ENCODE measurements at places on chromosomes 16 and 17.

DNA sequence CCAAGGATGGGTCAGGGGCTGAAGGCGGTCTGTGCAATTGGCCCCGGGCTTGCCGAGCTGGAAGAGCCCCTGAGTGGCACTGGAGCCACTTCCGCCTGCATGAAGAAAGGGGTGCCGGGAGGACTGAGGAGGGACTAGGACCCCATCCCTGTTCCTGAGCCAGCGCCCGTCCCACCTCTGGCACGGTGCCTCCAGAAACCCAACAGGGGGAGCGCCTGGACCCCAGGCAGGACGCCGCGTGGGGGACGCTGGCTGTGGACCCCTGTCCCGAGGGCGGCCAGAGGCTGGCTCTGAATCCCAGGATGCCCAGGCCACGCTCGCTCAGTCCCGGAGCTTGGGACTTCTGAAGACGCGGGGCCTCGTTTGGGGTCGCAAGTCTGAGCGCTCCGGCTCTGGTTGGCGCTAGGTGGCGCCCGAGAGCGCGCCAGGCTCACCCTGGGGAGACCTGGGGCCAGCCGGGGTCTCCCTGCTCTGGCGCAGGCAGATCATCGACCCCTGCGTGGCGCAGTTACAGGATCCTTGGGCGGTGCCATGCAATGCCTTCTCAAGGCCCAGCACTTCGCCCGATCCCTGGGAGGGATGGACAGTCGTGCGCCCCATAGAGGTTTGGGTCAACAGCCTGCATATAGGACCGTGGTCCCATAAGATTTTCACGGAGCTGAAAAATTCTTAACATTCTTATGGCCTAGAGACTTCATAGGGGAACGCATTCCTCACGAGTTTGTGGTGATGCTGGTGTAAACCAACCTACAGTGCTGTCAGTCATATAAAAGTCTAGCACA is 58.5 kb upstream of the CREBBP start:
- peak; percentile 44 for DNase-seq

GRCh38 chr17:8997994-8998628 is 23.2 kb upstream of the NTN1 start:
- DNase-seq = peak; percentile 75

DNA sequence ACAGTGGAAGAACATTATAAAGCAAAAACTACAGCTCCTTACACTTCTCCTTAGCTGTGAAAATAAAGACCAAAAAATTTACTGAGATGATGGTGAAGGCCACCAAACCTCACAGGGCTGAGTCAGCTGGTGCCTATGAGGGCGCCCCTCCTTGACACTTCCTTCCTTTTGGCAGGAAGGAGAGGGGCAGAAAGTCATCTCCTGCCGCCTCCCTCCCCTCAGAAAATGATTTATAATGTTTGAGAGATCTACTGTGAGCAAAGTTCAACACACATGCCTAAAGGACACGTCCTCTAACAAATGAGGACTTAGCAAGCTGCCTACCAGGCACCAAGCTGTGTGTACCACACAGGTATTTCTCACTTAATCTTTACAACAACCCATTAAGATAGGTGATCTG is 245.7 kb downstream of the PRKCA start:
- peak; percentile 31 for DNase-seq

- DNase-seq = no peak
Measured at GRCh38 chr17:45288825-45289224, 26.9 kb upstream of the SPATA32 start.

- DNase-seq = no peak
Measured at GRCh38 chr16:1258225-1258600, 2.3 kb downstream of the TPSD1 start.

GRCh38 chr17:29567554-29568330 is 759 bp upstream of the TP53I13 start:
- peak; percentile 57 for DNase-seq

DNA sequence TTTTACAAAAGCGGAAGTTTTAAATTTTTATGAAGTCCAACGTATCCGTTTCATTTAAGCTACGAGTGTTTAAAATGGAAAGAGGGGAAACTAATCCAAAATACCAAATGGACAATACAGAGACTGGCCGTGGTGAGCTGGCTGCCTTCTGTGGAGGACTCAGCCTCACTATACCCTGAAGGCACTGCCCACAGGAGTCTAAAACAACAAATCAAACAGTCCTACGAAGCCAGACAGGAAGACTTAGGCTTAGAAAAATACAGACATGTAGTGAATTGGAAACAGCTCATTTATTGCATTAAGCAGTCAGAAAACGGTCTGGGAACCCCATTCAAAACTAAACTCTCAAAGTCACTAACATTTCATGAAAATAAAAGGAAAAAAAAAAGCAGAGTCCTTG is 75.1 kb downstream of the CYTH1 start:
- DNase-seq = no peak

DNA sequence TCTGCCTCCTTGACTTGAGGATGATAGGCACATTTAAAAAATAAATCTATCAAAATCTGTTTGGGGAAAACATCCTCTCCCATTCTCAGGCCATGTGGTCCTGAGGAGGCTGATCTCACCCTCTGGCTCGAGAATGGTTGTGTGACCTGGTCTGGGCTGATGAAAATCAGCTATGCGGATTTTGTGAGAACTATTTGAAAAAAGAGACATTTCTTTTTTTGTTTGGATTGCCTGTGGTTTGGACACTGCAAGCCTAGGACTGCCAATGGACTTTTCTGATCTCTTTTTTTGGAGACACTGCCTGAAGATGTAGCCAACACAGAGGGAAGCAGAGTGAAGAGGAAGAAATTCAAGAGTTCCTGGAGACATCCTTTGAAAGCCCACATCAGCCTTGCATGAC is 145.9 kb downstream of the HS3ST3B1 start:
- DNase-seq = no peak

- DNase-seq = no peak
Measured at GRCh38 chr16:14364386-14365199, 265.5 kb downstream of the PARN start.

GRCh38 chr16:28149011-28149888 is 62.5 kb downstream of the XPO6 start:
- DNase-seq = no peak

GRCh38 chr17:40342504-40343218 is 21.9 kb downstream of the GJD3 start:
- no peak for DNase-seq

DNA sequence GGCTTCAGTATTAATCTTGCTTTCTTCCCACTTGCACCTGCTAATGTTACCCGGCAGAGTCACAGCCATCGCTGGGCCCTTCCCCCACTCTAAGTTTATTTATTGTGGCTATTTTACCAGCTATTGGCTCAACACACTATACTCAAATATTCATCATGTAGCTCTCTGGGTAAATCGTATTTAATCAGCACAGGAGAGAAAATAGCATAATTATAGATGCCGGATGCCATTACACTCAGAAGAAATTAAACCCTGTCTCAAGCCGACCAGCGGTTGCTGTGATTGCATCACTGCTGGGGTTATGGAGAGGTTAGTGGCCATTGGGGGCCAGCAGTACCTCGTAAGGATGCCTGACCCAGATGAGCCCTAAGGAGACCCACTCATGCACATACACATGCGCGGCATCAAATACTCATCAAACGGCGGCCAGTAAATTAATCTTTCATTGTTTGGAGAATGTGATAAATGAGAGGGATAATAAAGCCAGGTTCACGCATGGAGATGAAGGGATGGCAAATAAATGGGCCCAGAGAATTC is 269.5 kb upstream of the ZFHX3 start:
- no peak for DNase-seq

GRCh38 chr17:28920201-28920600 is 17.3 kb upstream of the DHRS13 start:
- DNase-seq = no peak

- DNase-seq = no peak
Measured at GRCh38 chr17:47851764-47852112, 775 bp upstream of the SP6 start.

- no peak for DNase-seq
Measured at GRCh38 chr16:3246002-3246401, 10.4 kb downstream of the MEFV start.

- no peak for DNase-seq
Measured at GRCh38 chr16:84842516-84843148, 22.8 kb downstream of the CRISPLD2 start.

- no peak for DNase-seq
Measured at GRCh38 chr17:38418062-38418692, 10.1 kb upstream of the ARHGAP23 start.

DNA sequence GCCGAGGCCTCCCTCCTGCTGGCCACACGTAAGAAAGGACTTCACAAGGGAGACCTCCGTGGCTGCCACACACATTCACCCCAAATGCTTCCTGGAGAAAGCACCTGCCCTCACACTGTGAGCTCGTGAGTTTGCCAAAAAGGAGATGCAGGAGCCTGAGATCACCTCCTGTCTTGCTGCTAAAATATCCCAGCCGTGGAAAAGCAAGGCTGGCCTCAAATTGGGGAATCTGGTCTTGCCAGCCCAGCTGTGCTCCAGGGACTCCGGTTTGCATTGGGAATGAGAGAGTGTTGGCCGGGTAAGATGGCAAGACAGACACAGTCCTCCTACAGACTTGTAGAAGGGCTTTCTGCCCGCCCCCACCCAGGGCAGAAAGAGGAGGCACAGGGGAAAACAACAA is 13.8 kb downstream of the RBFOX3 start:
- no peak for DNase-seq

- no peak for DNase-seq
Measured at GRCh38 chr16:8588682-8589056, 1.6 kb downstream of the TMEM114 start.

- no peak for DNase-seq
Measured at GRCh38 chr16:11248133-11248532, 7.9 kb downstream of the SOCS1 start.

- DNase-seq = no peak
Measured at GRCh38 chr16:22008215-22009059, 526 bp downstream of the MOSMO start.

- no peak for DNase-seq
Measured at GRCh38 chr16:86038926-86039310, 140.0 kb downstream of the IRF8 start.

DNA sequence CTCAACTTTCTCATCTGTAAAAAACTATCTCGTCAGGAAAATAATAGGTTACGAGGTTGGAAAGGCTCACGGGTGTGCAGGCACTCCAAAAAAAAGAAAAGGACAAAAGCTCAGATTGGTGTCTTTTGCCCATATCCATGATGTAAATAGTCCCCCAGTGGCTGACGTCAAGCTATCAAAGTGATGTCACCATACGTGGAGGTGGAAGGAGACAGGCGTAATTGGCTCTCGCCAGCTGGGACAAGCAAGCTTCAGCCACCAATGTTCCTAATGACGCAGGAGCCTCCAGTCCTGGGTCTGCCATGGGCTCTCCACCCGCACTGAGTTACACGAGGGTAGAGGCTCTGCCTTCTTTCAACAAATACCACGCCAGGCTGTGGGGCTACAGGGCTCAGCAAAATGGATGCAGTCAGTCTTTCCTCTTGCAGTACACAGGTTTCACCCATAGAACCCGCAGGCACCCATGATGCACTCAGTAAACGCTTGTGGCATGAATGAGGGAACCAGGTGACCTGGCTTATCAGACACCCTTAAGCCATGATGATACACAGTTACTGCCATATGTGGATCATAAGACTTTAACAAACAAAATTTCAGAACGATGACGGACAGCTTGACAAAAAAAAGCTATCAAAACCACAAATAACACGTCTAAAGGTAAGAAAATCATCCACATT is 50.5 kb downstream of the COTL1 start:
- DNase-seq = no peak

GRCh38 chr16:79593754-79594153 is 6.8 kb downstream of the MAF start:
- no peak for DNase-seq

DNA sequence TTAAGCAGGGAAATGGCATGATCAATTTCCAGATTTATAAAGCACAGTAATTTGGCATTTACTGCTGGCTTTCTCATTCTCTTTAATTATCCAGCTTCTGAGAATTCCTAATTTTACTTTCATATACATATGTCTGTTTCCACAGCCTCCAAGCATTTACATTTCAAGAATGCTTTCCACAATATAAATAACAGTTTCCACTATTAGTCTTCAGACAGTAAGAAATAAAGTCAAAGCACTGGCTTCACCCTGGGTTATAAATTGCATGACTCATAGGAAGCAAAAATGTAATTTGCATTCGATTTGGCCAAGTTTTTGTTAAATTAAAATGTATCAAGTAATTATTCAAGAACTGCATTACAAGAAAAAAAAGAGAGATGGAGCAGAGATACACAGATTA is 53.5 kb downstream of the MPHOSPH6 start:
- DNase-seq = no peak

GRCh38 chr17:75950421-75950820 is 9.6 kb upstream of the FBF1 start:
- DNase-seq = no peak

DNA sequence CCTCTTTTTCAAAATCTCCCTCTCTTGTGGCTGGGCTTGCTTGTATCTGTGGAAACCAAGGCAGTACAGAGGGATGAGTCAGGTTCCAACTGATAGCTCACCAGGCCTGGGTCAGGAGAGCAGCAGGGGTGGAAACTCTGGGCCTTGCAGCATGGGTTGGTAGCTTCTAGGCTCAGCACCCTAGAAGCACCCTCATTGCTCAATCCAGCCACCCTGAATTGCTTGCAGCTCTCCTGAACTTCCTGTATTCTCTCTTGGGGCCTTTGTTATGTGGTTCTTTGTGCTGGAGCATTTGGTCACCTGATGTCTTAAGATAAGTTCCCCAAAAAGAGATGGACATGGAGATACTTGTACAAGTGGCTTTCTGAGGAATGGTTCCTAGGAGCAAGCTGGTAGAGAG is 169.4 kb downstream of the IRX5 start:
- no peak for DNase-seq

GRCh38 chr17:42560246-42560645 is 1.7 kb upstream of the COASY start:
- DNase-seq = no peak

DNA sequence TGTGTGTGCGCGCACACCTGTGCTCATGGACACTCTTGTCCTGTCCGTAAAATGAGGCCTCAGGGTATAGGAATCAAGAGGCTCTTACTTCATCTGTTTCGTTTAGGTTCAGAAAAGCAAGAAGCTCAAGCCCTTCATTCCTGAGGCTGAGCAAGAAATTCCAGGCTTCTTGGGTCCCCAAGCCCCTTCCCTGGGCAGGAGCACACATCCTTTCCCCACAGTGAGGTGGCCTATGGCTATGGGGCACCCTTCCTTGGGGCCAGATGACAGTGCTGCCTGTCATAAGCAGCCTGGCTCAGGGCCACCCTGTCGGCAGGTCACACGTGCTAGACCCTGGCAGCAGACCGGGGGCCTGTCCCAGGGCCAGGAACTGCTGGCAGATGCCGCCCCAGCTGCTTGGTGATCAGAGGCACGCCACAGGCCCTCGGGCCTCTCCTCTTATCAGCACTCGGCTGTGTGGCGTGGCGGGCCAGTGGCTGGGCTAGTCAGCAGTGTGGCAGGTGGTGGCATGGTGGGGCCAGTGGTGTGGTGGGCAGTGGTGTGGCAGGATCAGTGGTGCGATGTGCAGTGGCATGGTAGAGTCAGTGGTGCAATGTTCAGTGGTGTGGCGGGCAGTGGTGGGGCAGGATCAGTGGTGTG is 50.2 kb downstream of the NKD1 start:
- DNase-seq = no peak

GRCh38 chr17:14261406-14261805 is 24.7 kb upstream of the CDRT15 start:
- no peak for DNase-seq
